ENCODE measurements at places on chromosomes 2 and 18.

DNA sequence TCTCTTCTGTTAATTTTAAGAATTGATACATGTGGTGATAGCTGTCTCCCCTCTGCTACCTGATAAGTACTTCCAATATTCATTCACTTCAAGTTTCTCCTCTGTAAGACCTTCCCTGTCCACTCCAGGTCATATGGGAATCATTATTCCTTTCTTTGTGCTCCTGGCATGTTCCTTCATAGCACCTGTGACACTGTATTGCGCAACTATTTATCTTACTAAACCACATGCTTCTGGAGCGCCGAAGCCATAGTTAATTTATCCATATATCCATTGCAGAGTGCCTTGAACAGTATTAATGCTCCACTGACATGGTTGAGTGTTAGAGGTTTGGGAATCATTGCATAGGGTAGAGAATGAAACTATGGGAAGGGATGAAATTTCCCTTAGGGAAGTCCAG lies 7.9 kb upstream of the PRKD3 start:
- no peak for DNase-seq

GRCh38 chr2:157216286-157216965 lies 41.1 kb upstream of the GALNT5 start:
- no peak for DNase-seq

DNA sequence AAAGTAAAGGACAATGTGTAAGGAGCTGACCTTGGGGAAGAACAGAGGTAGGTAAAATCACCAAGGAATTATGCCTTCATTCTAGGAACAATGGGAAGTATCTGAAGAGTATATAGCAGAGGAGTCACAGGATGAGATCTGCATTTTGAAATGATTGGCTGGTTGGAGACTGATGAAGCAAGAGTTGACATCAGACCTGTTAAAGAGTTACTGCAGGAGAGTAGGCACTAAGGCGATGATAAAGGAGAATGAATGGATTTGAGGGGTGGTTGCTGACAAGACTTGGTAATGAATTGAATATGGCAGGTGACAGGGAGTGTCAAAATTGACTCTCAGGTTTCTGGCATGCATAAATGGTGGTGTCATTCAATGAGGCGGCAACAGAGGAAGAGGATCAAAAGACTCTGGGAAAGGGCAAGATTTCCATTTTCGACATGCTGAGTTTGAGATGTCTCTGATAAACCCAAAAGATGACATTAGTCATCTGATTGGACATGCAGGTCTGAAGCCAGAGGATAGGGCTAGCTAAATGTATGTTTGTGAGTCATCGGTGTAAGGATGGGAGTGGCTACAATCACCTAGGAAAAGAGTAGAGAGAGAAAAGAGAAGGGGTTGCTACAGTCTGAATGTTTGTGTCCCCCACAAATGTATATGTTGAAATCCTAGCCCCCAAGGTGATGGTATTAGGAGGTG lies 236.5 kb downstream of the DYM start:
- DNase-seq: no peak

DNA sequence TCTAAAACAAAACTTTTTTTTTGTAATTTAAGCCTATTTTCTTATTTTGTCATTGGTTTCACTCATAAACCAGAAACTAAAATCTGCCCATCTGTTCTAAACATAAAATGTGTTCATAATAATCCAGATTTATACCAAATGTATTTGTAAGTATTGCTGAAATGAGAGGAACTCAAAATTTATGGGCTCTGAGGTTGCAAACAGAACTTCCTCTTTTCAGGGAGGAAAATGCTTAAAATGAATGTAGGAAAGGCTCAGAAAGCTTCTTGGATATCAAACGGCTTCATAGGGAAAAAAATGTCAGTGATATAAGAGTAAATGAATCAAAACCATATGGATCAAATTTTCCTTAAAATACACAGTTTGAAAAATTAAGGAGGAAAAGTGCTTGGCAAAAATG lies 83.9 kb downstream of the PAX3 start:
- no peak for DNase-seq

DNA sequence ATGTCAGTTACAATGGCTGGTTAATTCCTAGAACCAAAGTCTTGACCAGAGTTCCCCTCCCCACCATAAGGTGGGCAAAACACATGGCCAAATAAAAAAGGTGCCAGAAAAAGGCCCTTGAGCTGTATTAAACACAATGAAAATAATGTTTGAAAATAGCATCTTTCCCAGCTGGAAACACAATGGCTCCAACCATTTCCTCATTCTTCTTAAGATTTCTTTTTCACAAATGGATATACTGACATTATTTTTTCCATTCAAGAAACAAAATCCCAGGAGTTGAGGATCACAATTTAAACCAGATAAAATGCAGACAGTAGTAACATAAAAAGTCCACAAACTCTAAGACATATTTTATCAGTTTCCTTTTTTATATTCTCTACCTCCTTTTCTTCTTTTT lies 143.8 kb downstream of the EXOC6B start:
- DNase-seq: no peak

DNA sequence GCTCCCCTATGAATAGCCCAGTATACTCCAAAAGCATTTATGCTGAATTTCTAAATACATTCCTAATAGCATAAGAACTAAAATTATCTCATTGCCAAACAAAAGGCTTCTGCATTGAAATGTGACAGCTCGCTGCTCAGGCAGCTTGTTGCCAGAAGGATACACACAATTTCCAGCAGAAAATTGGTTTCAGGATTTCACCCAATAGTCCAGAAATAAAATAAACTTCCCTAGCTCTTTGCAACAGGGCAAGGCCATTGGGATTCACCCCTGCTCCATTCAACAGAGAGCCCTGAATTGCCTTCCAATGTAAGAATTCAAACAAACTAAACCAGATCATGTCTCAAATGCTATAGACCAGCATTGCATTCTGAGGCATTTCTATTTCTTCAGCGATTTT lies 70.7 kb downstream of the RBM43 start:
- DNase-seq: no peak

GRCh38 chr18:26086959-26087358 lies 3.5 kb downstream of the SS18 start:
- no peak for DNase-seq

Data from GM10248 (cell line).